ENCODE measurements at places on chromosomes 1 and 21.

- DNase-seq: no peak
These were observed 17.0 kb upstream of the ITLN2 start for GRCh38 chr1:160971618-160972056.

- DNase-seq: no peak
These were observed 15.9 kb upstream of the S1PR1 start for GRCh38 chr1:101220906-101221305.

GRCh38 chr1:15616373-15617172, 685 bp upstream of the DDI2 start:
- no peak for DNase-seq

- DNase-seq: no peak
These were observed 6.2 kb upstream of the DDR2 start for GRCh38 chr1:162626094-162626493.

Data from activated CD8-positive, alpha-beta memory T cell treated with anti-CD3 and anti-CD28 coated beads, Interleukin-2, amount 50 U/mL, for 4 hours (primary cell).